ENCODE measurements at places on chromosomes 3 and 15.

GRCh38 chr3:42134867-42135464, 43.8 kb downstream of the TRAK1 start:
- no peak for DNase-seq

GRCh38 chr3:144544871-144545270, 573.2 kb downstream of the DIPK2A start:
- no peak for DNase-seq

DNA sequence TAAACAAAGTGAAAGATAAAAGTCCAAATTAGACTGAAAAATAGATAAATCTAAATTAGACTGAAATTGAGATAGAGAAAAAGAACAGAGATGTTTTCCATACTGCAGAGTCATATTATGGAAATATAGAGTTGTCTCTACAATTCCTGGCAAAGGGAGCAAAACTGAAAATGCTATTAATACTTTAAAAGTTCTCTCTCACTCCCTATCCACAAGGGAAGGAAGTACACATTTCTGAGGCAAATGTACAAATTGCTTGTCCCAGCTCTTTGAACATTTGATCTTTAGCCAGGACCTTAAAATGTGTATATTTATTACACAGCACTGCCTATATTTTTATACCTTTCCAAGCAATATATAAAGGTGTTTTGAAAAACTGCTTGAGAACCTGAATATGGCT, 225.1 kb upstream of the SEMA6D start:
- no peak for DNase-seq

GRCh38 chr3:193590088-193590856, 2.7 kb upstream of the OPA1 start:
- DNase-seq, result no peak

- no peak for DNase-seq
Observed at GRCh38 chr3:150150633-150151032, 179.9 kb upstream of the PFN2 start.
